Activated T-helper 1 cell treated with anti-CD3 and anti-CD28 coated beads, Interleukin-2, amount 50 U/mL, for 16 hours (primary cell): ENCODE measurements at places on chromosomes 12 and 14.

GRCh38 chr12:106070611-106071010, 68.1 kb downstream of the NUAK1 start:
- no peak for DNase-seq

DNA sequence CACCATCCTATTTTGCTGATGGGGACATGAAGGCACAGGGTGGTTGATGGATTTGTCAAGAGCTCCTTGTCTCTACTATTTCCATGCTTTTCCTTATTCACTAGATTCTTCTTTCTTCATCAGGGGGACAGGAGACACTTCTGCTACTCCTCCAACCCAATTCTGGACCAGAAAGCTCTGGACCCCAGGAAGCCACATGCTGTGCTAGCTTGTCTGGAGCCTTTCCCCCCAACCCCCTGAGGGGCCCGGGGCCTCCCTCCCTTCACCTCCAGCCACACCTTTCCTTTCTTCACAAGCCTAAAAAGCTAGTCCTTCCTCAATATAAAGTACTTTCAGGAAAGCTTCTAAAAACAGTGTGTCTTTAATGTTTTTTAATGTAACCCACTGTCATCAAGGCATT, 75.1 kb upstream of the CAPRIN2 start:
- no peak for DNase-seq

DNA sequence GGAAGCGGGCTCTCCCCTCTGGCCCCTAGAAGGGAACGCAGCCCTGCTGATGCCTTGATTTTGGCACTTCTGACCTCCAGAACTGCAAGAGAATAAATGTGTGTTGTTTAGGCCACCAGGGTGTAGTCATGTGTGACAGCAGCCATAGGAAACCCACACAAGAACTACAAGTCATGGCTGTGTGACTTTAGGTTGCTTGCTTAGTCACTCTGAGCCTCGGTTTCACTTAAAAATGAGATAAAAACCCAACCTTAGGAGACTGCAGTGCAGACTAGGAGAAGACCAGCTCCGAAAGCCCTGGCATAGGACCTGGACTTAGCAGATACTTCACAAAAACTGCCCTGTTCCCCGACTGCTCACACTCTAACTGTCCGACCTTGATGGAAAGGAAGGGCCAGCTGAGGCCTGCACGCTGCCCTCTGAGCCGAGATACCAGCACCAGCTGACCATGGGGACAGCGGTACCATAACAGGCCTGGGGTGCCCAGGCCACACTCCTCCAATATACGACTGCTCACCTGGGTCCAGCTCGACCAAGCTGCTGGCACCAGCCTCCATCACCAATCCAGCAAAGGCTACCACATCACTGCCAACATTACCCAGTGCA, 53.5 kb downstream of the CCDC85C start:
- DNase-seq: no peak

DNA sequence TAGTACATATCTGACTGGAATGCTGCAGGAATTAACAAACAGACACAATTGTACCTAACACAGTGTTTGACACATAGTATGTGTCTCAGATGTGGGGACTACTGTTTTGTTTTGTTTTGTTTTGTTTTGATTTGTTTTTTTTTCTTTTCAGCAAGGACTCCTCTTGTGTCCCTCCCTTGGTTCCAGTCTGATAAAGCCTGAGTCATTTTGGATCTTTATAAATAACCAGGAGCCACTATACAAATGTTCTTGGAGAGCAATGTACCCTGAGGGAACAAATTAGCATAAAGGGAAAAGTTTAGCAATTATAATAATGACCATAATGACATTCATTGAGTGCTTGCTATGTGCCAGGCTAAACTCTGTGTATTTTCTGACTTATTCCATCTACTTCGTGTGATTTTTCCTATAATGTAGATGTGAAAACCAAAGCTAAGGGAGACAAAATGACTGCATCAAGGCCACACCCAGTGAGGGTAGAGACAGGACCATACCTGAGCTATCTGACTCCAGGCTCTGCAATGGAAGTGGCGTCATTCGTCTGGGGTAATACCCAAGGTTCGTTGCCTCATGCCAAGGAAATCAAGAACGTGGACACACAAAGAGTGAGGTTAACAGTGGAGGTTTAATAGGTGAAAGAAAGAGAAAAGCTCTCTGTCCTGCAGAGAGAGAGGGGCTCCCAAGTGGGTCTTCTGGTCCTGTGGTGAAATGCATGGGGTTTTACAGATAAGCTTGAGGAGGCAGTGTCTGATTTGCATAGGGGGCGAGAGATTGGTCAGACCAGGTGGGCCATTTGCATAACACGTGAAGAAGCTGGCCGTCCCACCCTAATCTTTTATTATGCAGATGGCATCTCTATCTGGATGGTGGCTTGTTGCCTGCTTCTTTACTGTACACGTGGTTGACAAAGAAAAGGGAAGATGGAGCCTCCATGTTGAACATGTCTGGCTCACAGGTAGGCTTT, 285.5 kb upstream of the SFSWAP start:
- no peak for DNase-seq

DNA sequence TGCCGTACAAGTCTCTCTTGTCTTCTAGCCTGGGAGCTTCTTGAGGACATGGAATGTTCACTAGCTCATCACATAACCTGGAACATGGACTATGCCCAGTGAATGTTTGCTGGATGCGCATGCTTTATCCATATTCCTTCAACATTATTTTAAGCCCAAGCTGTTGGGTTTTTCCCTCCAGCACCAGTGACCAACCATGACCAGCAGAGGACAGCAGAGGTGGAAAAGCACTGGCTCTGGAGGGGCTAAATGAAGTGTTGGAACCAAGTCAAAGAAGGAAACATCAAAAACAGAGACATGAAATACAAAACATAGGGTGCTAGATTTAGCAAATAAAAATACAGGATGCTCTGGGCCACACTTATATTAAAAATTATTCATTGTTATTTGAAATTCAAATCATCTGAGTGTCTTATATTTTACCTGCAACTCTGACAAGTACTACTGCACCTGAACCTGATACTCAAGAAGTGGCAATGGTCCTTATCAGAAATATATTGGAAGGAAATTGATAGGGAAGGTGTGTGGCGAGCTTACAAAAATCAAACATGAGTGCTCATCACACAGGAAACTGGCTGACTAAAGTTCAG, 23.1 kb upstream of the HELB start:
- DNase-seq: no peak

GRCh38 chr12:79549531-79550271, 141.1 kb downstream of the PAWR start:
- DNase-seq: no peak

DNA sequence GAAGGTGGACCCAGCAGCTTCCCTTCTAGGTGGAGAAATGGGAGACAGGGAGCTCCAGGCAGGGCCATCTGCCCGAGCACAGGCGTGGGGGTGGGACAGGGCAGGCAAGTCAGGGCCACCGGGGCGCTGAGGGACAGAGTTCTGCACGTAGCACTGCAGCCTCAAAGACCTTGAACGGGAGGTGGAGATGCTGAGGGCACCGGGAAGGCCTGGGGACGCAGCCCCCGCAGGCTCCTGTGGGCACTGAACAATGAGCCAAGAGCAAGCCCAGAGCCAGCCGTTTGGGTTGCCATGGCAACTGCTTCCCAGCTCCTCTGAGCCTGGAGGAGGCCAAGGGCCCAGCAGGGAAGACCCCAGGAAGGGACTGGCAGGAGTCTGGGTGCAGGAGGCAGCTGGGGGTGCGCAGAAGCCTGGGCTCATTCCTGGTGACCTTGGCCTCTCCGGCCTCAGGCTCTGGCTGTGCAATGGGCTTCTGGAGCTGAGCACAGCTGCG, 3.4 kb downstream of the LBHD2 start:
- no peak for DNase-seq

DNA sequence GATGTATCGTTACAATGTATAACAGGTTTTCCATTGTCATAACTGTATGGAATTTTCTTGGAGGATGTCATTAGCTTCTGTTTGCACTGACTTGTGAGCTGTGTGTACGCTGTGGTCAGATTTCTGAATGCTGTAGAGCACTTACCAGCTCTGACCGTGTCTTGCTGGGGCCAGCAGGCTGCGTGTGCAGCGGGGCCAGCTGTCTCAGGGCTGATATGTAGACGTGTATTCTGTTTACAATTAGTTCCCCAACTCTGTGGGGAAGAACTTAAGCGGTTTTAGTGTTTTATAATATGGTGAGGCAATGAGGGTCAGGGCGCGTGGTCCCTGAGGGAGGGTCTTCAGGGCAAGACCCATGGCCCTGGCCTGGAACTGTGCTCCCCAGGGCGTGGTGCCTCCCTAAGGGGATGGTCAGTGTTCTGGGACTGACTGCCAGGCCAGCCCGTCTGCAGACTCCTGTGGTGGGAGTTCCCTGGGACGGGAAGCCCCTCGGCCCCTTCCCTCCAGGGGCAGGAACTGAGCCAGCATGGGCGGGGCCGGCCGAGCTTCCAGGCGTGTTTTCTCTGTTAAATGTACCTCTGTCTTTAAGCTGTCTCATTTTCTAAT, 18.7 kb downstream of the XRCC3 start:
- DNase-seq: no peak

- DNase-seq: no peak
Observed at GRCh38 chr12:1220127-1221092, 229.4 kb downstream of the ERC1 start.

GRCh38 chr12:89051065-89051677, 301.1 kb downstream of the DUSP6 start:
- DNase-seq: no peak

GRCh38 chr12:110537605-110538409, 35.7 kb downstream of the RAD9B start:
- no peak for DNase-seq

DNA sequence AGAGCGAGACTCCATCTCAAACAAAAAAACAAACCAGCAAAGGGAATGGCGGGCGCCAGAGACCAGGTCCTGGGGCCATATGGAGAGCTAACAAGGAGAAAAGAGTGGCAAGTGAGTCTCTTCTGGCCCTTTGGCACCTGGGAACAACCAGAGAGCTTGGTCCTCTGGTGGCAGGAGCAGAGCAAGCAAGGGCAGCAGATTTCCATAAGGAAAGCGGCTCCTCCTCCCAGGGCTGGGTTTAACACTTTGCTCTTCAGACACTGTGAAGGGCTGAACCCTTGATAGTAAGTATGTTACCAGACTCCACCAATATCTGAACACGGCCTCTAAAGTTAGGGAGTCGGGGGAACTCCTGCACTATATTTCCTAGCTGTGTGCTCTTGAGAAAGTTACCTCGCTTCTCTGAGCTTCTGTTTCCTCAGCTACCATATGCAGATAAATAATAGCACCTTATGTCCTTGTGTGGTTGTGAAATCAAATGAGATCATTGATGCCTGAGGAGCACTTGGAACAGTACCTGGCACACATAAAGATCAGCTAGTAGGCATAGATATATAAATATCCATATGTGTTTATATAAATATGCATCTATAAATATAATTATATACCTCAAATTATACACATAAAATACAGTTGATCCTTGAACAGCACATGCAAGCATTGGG, 33.4 kb upstream of the PLEKHG6 start:
- no peak for DNase-seq

DNA sequence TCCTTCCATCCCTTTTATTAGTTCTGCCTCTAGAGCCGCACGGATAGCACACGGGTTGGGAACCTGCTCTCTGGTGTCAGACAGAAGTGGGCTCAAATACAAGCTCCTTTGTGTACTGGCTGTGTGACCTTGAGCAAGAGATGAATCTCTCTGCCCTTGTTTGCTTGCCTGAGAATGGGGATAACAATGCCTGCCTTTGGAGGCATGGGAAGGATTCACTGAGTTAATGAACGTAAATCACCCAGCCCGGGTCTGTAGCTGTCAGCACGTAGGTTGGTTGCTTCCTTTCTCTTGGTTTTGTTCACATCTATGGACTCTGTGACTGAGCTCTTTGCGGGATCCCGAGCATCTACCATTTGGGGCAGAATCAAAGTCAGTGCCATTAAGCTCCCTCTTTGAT, 79.3 kb upstream of the NRXN3 start:
- DNase-seq: no peak

- no peak for DNase-seq
Observed at GRCh38 chr14:23071921-23072539, 14.7 kb upstream of the CDH24 start.
